SJSA1 (cell line): ENCODE measurements at places on chromosomes 2 and 18. TPM values are rescaled to one million over a fixed set of nuclear protein-coding genes. Genes with fewer than 3 reads are reported as not detected.

Gene HOXD9
- total RNA-seq: 1.8 TPM in 2 replicates

Gene CACNB4
- not detected in 2 replicates for total RNA-seq

Gene ARMC9
- total RNA-seq: 15.2 and 19.1 TPM in 2 replicates

Gene LCT
- total RNA-seq: not detected in 2 replicates

Gene CRYGD
- not detected in 2 replicates for total RNA-seq

Gene LYG2
- total RNA-seq: not detected in 2 replicates

Gene CPLX4
- not detected in 2 replicates for total RNA-seq

Gene XDH
- 0.05 TPM in 1 of 2 replicates, not detected in the other for total RNA-seq

Gene DDX18
- total RNA-seq: 63.8 and 76.3 TPM in 2 replicates

Gene SERPINB12
- total RNA-seq: not detected in 2 replicates

Gene PLGLB1
- 0.56 TPM in 1 of 2 replicates, not detected in the other for total RNA-seq

Gene MARCHF4
- total RNA-seq: 2.5 and 4.3 TPM in 2 replicates

Gene SOWAHC
- total RNA-seq: 11.7 and 18.5 TPM in 2 replicates

Gene CNTNAP5
- total RNA-seq: not detected in 2 replicates

Gene ZBTB7C
- 0.44 and 0.50 TPM in 2 replicates for total RNA-seq

Gene GAD1
- total RNA-seq: 0.21 and 2.8 TPM in 2 replicates

Gene PAIP2B
- total RNA-seq: 0.25 and 0.34 TPM in 2 replicates

Gene PTPRM
- 33.1 and 68.3 TPM in 2 replicates for total RNA-seq

Gene VIT
- total RNA-seq: 0.31 and 1.1 TPM in 2 replicates

Gene AMER3
- not detected in 2 replicates for total RNA-seq

Gene TTR
- total RNA-seq: not detected in 2 replicates

Gene KRCC1
- total RNA-seq: 52.3 and 62.7 TPM in 2 replicates

Gene NT5C1B
- total RNA-seq: not detected in 2 replicates

Gene HRH4
- not detected in 2 replicates for total RNA-seq

Gene PLCD4
- total RNA-seq: not detected in 2 replicates

Gene PGAP1
- total RNA-seq: 4.4 and 4.6 TPM in 2 replicates

Gene SKA1
- total RNA-seq: 70.2 and 71.5 TPM in 2 replicates

Gene SP140
- 0.44 and 2.2 TPM in 2 replicates for total RNA-seq

Gene PSD4
- total RNA-seq: 1.7 and 3.2 TPM in 2 replicates

Gene MAPRE3
- 0.50 and 3.3 TPM in 2 replicates for total RNA-seq

Gene CCDC74A
- total RNA-seq: 0.63 and 4.3 TPM in 2 replicates

Gene CPO
- total RNA-seq: not detected in 2 replicates

Gene DLX1
- total RNA-seq: 4.7 and 4.9 TPM in 2 replicates

Gene CCDC148
- 3.2 and 3.5 TPM in 2 replicates for total RNA-seq

Gene B3GNT7
- total RNA-seq: not detected in 2 replicates

Gene CD207
- not detected in 2 replicates for total RNA-seq

Gene FAM237A
- not detected in 2 replicates for total RNA-seq

Gene KIF5C
- total RNA-seq: 0.11 TPM in 1 of 2 replicates, not detected in the other

Gene CFAP65
- not detected in 2 replicates for total RNA-seq
